ENCODE measurements at places on chromosomes 1 and 21.

DNA sequence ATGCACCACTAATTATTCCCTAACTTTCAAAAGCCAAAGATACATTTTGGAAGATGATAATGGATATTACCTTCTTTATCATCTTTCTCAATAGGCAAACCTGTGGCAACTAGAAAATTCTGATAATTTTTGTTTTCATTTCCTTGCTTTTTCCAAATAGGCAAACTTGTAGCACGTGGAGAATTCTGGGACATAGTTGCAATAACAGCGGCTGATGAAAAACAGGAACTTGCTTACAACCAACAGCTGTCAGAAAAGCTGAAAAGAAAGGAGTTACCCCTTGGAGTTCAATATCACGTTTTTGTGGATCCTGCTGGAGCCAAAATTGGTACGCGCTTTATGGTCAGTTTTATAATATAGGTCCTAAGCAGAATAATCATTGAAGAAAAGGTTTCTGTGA lies 1.5 kb downstream of the FPGT start:
- no peak for DNase-seq

GRCh38 chr21:26147535-26147934 lies 23.0 kb downstream of the APP start:
- DNase-seq, result no peak

GRCh38 chr1:8969937-8970336 lies 24.3 kb downstream of the CA6 start:
- no peak for DNase-seq

DNA sequence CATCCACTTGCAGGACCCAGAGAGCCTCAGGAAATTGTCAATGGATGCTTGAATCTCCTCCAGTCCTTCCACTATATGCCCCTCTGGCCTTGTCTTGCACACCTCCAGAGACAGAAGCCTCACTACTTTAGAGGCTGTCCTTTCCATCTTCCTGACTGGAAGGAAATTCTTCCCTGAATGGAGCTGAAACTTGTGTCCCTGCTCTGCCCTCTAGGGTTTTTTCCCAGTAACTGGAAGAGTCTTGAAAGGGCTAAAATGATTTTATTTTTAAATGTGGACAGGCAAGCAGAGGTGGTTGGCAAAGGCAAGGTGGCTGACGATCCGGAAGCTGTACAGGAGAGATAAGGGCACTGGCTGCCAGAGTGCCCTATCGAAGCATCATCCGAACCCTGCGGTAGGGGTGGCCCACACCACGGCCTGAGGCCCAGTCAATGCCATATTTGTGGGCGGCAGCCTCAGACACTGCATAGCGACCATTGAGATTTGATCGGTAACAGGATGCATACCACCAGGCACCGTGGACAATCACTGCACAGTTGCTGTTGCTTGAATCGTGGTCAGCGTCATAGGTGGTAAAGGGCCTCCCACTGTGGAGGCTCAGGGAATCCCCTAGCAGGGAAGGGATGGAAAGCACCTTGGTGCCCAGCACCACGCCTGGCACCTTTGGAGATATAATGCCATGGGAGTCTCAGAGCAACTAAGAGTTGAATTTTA lies 2.3 kb upstream of the MAP3K6 start:
- no peak for DNase-seq

DNA sequence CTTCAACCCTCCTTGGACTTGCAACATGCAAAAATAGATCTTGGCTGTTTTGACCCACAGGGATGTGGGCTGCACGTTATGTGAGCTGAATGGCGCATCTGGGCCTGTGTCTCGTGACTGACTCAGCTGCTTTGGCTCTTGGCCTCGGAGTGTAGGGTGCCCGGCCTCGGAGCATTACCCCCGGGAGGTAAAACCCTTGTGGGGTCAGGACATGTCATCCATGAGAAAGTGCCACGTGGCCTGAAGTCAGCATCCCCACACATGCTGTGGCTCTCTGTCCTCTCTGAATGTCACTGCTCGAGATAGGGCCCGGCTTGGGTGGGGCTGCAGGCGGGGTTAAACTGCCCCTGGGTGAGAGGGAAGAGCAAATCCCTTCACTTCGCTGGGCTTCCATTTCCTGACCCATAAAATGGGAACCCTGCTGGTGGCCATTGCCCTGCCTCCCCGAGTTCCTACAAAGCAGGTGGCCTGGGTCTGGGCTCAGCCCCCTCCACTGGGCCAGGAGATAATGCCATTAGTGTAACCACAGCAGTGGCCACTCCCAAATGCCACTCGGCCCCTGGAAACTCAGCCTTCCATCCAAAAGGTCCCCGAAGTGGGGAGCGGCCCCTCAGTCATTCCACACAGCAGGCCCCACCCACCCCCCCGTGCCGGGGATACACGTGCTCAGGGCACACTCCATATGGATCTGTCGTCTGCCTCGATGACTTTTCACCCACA lies 22.8 kb upstream of the TSPEAR start:
- no peak for DNase-seq

GRCh38 chr1:182650678-182651338 lies 33.6 kb downstream of the RGS8 start:
- DNase-seq, result no peak

- no peak for DNase-seq
These were observed 2.0 kb downstream of the GPR88 start for GRCh38 chr1:100539836-100540536.

- no peak for DNase-seq
These were observed 80.7 kb downstream of the POU2F1 start for GRCh38 chr1:167301355-167301754.

DNA sequence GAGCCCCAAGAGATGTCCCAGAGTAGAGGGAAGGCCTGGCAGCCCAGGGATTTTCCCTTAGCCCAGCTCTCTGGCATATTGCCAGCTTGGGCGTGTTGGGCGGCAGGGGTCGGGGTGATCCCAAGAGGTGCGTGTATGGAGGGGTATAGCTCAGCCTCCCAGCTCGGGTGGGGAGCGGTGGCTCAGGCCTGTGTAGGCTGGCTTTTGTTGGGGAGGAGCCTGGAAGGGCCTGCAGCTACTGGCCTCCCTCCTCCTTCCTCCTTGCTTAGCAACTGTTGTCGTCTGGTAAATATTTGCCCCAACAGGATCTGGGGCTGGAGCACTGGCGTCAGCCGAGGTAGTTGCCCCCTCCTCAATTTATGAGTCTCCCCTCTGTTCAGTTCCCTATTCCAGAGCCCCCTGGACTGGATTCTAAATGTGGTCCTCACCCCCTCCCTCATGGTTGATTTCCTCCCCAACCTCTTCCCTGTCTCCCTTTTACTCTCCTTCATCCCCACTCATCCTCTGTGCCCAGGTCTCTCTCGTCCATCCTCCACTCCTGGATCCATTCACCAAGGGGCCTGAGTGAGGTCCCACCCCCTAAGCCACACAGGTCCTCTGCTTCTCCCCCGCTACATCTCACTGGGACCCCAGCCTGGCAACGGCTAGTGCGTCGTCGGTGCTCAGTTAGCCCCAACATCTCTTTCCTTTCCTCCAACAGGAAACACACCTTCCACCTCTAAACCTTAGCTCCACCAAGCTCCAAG lies 10.3 kb upstream of the LMNA start:
- no peak for DNase-seq

GRCh38 chr1:39977202-39977601 lies 22.3 kb downstream of the MFSD2A start:
- DNase-seq, result no peak

DNA sequence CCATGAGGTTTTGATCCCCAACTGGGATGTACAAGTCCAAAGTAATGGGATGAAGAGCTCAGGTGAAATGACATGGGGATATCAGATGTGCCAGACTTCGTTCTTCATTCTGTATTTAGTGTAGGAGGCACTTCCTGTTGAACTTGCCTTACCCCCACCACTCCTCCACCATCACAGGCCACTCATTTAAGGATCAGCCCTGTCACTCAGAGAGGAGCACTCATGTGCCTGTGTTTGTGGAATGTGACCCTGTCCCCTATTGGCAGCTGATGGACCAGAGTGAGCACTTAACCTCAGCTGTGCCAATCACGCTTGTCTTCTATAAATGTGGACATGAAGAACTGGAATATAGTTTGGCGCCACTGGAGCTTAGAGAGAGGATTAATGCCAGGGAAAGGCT lies 91.4 kb upstream of the CTTNBP2NL start:
- DNase-seq, result no peak

GRCh38 chr1:56573311-56573710 lies 6.1 kb downstream of the PLPP3 start:
- no peak for DNase-seq

- DNase-seq, result no peak
These were observed 36.9 kb upstream of the NEK7 start for GRCh38 chr1:198119906-198120305.

GRCh38 chr1:245294020-245294419 lies 139.2 kb downstream of the KIF26B start:
- DNase-seq, result no peak

DNA sequence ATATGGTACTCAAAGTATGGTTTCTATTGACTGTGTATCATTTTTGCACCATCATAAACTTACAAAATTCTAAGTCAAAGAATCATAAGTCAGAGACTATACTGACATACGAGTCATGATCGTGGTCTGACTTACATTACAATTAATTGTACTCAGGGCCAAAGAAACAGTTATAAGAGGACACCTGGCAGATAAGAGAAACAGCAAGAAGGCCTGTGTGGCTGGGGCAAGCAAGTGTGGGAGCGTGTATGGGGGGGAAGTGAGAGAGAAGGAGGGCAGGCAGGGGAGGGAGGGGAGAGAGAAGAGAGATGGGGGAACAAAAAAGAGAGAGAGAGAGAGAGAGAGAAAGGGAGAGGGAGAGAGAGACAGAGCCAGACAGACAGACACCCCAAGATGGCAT lies 70.9 kb downstream of the RERE start:
- DNase-seq, result no peak

GRCh38 chr1:177977141-177977540 lies 7.3 kb upstream of the SEC16B start:
- DNase-seq, result no peak

- no peak for DNase-seq
These were observed 165.6 kb upstream of the POGK start for GRCh38 chr1:166673722-166674121.

DNA sequence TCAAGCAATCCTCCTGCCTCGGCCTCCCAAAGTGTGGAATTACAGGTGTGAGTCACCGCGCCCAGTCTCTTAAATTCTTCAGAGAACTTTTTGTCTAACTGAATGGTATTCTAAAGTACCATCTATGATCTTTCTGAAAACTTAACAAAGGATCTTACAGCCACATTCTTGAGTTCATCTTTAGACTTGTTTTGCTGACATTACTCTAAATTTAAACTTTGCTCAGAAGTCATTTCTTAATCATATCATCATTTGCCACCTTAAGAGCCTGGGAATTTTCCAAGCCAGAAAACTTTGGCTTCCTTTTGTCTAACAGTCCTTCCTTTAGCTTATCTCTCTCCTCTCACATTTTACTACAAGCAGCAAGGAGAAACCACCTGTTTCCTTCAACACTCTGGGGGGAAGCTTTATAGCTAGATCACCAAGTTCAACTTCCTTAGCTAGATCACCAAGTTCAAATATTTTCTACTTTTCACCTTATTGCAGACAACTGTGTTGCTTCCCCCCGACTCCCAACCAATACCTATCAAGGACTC lies 5.4 kb upstream of the ZBTB8A start:
- DNase-seq, result no peak

GRCh38 chr1:26856604-26857469 lies 6.1 kb upstream of the SFN start:
- no peak for DNase-seq

- DNase-seq, result no peak
These were observed 10.7 kb upstream of the OTUD7B start for GRCh38 chr1:150021191-150021694.

DNA sequence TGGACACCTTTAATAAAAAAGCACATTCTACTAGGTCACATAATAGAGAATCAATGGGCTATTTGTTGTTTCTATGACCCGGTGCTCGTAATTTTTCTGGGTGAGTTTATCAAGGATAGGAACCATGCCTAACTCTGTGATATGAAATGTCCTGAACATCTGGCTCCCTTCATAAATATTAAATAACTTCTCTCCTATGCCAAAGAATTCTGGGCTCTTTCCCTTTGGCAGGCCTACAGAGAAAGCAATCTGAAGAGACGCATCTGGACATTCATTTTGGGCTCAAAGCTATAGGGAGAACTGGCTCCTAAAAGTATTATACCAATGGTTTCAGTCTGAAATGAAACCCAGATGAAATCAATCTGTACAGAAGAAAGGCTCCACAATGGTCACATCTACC lies 38.8 kb upstream of the ANGPTL7 start:
- DNase-seq, result no peak

DNA sequence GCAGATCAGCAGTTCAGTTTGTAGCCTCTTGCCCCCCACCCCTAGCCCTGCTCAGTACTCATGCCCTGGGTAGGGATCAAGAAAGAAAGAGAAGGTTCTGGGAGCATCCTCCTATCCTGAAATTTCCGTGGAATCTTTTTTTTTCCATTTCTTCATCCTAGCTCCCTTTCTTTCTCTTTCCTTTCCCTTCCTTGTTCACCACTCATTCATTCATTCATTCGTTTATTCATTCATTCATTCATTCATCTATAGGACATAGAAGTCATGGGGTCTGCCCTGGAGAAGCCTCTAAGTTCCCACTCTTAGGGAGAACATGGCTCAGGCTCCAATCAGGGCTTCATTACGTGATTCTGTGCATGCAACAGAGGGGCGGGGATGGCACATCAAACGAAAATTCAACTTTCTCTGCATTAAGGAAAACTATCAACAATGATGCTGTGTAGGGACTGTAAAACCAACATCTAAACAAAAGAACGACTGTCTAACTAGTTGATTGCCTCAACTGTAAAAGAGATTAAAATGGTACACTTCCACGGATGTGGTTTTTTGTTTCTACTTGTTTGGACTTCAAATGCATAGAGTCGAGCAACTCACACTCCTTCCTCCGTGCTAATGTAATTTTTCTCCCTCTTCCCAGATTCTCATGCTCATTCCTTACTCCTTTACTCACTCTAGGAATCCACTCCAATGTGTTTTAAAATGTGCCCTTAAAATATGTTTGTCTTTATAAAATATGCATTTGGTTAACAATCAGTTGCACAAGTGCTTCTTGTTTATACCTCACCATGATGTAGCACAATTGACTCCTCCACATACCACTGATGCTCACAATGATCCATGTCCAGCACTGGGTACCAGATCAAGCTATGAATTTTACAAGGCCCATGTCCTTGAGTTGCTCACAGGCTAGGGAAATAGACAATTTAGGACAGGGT lies 101.2 kb upstream of the SLC2A1 start:
- no peak for DNase-seq

GRCh38 chr1:234862944-234863515 lies 253.1 kb upstream of the IRF2BP2 start:
- DNase-seq, result no peak

- no peak for DNase-seq
These were observed 1.6 kb upstream of the SH3D21 start for GRCh38 chr1:36304521-36304920.
